ENCODE measurements at places on chromosomes 5 and 9.

DNA sequence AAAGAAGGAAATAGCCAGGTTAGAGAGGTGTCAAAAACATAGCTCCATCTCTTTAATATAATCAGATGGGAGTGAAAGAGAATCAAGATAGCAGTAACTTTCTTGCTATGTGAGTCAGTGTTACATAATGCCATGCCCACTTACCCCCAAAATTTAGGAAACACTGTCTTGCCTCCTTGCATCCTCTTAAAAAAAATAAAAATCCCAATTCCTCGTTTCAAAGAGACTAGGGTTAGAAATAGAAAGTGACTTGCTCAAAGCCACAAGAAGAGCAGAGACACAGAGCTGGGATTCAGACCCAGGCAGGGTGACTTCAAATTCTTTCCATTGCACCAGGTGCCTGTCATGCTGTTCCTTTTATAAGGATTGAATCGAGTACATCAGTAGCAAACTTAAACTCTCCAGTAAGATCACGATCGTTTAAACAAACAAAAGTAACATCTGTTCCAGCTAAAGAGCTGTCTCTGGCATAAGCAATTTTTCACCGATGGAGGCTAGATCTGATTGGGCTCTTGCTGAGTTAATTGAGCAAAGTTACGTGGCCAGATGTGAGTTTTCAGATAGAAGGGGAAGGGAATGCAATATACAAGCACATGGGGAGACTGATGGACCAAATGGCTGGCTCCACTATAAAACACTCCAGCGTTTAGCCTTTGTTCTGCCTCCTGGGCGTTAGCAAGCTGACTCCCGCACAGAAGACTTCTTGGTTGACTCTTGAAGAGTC, 176.9 kb downstream of the PALM2AKAP2 start:
- DNase-seq = no peak

DNA sequence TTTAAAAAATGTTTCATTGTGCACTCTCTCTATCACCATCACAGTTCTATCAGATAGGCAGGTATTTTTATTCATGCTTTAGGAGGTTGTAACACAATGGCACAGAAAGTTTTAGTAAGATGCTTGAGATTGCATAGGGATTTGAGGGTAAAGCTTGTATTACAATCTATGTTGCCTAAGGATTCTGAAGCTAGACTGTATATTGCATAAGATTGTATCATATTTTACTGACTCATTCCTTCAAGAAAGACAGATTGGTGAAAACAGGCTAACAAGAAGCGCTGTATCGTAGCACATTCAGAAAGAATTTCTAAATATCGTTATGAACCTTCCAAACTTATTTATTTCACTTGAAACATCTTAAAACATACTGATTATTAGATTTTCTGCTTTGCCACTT, 577.7 kb downstream of the EBF1 start:
- no peak for DNase-seq

DNA sequence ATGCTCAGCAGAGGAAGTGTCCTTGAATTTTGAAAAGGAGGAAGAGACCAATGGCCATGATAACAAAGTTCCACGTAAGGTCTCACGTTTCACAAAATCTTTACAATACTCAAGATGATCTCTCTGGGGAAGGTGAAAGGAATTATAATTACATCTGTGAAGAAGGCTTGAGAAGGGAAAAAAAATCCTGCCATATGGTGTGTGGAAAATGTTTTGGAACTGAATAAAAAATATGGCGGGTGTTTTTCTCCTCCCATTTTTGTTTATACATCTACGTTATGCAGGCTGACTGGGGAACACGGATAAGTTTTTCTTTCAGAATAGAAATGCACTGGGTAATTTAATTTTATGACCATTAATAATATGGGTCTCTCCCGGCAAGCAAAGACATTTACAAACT, 425.6 kb upstream of the BRINP1 start:
- no peak for DNase-seq

- no peak for DNase-seq
Measured at GRCh38 chr9:136531904-136532798, 13.7 kb downstream of the NOTCH1 start.
